ENCODE measurements at places on chromosomes 6 and 20.

- DNase-seq: no peak
Measured at GRCh38 chr6:98039904-98040607, 757.0 kb upstream of the MMS22L start.

GRCh38 chr6:56842686-56843475, 112.0 kb upstream of the BEND6 start:
- DNase-seq: no peak

GRCh38 chr6:97026298-97026697, 101.8 kb downstream of the KLHL32 start:
- no peak for DNase-seq

DNA sequence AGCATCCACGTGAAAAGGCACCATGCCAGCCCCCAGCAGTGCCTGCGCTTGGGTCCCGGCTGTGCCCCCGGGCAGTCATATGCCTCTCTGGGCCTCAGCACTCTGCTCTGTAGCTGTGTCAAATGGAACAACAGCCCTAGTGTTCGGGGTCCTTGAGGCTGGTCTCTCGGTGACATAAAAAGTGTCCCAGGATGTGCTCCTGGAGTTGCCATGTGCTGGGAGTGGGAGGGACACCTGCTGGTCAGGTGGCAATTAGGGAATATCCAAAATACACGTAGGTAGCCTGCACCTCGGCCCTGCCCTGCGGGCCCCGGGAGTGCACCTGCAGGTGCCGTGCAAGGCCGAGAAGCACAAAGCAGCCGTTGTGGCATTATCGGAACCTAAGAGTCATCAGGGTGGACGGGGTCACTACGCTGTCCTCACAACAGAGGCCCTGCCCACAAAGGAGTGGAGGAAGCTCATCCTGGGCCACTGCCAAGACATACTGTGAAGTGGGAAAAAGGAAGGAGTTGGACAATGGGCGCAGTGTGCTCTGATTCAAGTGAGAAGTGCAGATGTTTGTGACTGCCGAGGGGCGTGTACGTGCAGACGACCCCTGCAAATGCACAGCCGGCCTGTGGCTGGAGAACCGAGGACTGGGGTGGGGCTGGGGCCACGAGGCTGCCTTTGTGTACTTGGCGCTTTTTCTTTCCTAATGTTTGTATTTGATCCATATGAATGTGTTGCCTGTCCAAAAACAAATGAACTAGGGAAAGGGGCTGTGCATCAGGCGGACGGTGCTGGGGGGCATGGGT, 24.6 kb downstream of the SLCO4A1 start:
- no peak for DNase-seq

DNA sequence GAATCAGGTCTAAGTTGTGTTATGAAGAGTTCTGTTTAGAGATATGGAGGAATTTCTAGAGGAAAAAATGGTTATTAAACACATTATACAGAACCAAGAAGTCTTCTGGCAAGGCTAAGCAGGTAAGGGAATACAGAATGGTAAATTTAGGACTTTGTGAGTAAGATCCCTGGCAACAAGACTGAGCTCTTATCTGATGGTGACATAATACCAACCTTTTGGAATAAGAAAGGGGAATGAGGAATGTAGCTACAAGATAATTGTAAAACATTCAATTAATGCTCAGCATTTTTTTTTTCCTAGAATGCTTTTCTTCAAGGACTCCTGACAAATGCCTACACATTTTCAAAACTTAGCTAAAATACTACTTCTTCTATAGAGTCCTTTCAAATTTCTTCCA, 51.8 kb downstream of the CYB5R4 start:
- DNase-seq: no peak

DNA sequence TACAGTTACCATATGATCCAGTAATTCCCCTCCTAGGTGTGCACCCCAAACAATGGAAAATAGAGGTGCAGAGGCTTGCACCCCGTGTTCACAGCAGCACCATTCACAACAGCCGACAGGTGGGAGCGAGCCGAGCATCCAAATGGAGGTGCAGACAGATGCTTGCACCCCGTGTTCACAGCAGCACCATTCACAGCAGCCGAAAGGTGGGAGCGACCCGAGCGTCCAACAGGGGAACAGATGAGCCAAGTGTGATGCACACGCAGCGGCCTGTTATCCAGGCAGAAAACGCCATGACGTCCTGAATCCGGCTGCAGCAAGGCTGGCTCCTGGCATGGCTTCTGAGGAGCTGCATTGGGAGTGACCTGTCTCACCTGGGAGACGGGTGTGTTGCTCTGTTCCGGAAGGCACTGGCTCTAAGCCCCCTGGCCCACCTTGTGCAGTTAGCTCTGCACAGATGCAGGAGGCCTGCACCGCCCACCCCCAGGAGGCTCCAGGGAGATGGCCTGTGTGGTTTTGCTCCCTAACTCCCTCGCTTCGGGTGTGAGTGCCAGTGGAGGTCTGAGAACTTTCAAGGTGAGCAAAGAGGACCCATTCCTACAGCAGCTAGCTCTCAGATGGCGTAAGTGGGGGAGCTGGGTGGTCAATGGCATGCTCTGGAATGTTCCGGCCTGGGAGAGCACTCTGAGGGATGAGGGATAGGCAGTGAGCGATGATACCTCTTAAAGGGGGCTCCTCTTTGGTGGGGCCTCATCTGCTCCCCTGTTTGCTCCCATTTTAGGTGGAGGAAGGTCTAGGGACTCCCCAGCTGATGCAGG, 47.8 kb upstream of the FRMD1 start:
- no peak for DNase-seq

- DNase-seq: no peak
Measured at GRCh38 chr20:8156235-8157079, 24.4 kb downstream of the PLCB1 start.

GRCh38 chr20:4813076-4813862, 91.6 kb downstream of the PRND start:
- DNase-seq: no peak
